ENCODE measurements at places on chromosomes 5 and 9.

GRCh38 chr5:136208916-136209315 is 16.0 kb upstream of the SMIM32 start:
- DNase-seq, result no peak

DNA sequence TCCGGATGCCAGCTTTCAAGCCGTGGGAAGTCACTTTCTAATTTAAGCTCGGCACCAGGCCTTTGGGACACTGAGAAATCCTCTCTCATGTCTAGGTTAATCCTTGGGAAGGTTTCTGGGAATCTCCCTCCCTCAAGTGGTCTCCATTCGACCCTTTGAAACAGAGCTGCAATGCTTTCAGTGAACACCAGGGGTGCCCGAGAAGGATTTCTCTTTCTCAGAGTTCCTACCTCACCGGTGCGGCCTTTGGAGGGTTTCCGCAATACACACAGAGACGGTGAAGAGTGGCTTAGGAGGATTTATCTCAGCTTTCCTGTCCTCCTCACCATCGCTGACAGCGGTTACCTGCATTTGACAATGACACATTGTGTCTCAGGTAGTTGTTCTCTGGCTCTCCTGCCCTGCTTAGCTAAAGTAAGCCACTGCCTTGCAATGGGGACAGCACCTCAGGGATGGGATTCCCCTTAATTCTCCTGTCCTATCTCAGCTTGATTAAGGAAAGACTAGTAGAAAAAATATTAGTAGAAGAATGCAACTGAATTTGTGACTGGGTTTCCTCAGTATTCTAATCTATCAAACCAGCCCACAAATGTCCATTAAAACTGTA is 180.6 kb downstream of the GABRG2 start:
- no peak for DNase-seq

DNA sequence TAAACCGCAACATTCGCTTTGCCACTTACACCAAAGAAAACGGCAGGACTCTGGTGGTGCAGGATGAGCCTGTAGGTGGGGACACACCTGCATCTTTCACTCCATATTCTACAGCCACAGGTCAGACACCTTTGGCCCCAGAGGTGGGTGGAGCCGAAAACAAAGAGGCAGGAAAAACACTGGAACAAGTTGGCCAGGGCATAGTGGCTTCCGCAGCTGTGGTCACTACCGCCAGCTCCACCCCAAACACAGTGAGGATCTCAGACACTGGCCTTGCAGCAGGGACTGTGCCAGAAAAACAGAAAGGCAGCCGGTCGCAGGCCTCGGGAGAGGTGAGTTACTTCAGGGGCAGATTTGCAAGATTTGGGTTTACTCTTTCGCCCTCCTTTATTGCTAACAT is 33.8 kb downstream of the KDM3B start:
- no peak for DNase-seq

DNA sequence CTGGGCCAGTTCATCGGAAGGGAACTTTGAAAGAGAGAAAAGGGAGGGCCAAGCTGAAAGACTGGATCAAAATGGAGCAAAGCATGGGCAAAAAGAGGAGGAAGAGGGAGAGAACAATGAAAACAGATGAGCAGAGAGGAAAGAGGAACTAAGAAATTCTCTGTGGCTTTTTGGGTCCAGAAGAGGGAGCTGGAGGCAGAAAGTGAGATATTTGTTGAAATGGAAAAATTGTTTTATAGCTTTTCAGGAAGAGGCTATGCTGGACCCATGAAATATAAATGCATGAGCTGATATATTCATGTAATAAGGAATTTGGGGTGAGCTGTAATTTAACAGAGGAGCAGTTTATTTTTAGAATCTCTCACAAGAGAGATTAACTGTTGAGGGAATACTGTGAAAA is 457.3 kb downstream of the DMAC1 start:
- no peak for DNase-seq

GRCh38 chr5:175129121-175129520 is 314.9 kb downstream of the DRD1 start:
- DNase-seq, result no peak

DNA sequence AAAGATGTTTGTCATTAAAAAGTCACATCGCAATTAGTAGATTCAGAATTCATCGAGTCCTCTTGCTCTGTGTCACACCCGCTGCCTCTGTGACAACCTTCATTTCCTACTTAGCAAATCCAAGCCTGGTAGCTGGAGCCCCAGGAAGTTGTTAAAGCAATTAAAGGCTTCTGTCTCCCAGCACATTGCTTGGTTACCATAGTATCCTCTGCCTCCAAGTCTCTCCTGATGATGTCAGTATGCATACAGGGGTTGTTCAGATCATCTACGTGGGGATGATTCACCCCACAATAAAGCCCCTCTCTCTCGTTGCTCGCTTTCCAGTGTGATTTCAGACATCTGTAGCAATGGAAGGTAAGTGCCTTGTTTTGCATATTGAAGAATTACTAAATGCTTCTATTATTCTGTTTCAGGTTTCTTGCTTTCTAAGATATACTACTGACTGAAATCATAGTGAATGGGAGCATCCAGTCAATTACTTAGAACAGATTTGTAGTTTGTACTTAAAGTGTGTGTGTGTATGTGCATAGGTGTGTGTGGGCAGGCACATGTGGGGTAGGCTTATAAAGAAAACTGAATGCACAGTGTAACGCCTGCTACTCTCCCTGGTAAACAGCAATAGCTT is 52.9 kb downstream of the PAM start:
- DNase-seq, result no peak

- DNase-seq, result no peak
These were observed 693 bp upstream of the RGS3 start for GRCh38 chr9:113462781-113463286.

DNA sequence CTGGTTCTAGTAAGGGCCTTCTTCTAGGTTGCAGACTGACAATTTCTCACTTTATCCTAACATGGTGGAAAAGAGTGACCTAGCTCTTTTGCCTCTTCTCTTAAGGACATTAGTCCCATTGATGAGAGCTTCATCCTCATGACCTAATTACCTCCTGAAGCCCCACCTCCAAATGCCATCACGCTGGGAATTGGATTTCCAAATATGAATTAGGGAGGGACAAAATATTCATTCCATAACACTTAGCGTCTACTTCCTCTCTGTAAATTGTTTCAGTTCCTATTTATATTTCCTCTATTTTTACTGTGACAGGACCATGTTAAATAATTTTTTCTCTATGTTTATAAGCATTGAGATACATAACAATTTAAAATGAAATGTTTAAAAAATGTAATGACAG is 408.8 kb downstream of the CDH10 start:
- DNase-seq, result no peak

Data from omental fat pad (tissue), 4 donors.